ENCODE measurements at places on chromosomes 1 and 21. TPM values are rescaled to one million over a fixed set of nuclear protein-coding genes. Genes with fewer than 3 reads are reported as not detected.

The RXFP4 gene
- total RNA-seq: not detected

The ECE1 gene
- 19.3 TPM for total RNA-seq

GRCh38 chr1:35573198-35574124, at the start of gene TFAP2E:
TFAP2E (plus strand) TSS chr1:35573314; CDS start chr1:35573578, 264 bp downstream.
- DNase-seq: peak; percentile 60

- DNase-seq: no peak
Observed at GRCh38 chr1:157004327-157004726, 41.2 kb downstream of the ARHGEF11 start.

- DNase-seq: no peak
Observed at GRCh38 chr1:67896826-67897225, 63.6 kb upstream of the GNG12 start.

DNA sequence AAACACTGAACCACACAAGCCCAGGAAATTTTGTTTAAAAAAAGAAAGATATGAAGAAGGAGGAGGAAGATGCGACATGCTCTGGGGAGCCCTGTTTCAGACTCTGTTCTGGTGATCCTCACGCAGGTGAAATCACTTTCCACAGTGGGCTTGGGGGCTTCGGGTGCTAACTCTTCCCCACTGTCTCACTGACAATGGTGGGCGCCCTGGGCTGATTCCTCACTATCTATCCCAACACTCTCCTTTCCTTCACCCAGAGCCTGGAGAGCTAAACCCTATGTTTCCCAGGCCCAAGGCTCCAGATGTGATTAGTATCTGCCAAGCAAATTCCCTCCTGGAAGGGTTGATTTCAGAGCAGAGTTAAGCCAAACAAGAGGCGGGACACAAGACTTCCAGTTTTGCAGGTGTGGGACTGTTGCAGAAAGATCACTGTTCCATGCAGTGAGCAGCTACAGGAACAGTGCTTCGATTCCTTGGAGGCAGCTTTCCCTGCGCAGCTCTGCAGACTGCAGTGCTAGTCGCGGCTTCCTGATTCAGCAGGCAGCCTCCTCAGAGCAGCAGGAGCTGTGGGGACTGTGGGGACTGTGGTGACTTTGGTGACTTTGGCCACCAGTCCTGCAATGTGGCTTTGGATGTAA, 168.3 kb downstream of the RHOU start:
- DNase-seq: no peak

DNA sequence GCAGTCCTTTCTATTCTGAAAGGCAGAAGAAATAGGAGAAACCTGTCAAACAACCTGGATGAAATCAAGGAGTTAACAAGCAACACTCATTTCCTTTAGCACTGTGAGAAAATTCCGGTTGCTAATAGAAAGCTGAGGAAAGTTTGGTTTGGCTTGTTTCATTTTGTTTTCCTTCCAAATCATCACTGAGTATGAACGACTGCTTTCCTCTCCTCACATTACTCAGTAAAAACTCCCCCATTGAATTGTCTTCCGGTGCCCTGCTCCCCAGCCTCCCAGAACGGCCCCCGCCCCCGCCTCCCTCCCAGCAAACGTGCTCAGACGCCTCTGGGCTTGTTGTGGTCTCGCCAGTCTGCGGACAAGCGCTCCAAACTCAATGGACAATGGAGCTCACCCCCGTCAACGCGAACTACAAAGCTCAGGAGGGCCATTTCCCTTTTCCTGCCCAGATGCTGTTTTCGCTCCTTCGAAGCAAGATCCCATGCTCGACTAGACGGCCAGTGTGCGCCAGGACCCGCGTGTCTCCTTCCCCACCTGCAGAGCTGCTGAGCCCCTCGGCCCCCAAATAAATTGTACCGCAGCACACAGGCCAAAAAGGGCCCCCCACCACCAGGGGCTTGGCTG, 747 bp downstream of the STX6 start:
- DNase-seq: peak; percentile 69

- no peak for DNase-seq
Observed at GRCh38 chr1:173295995-173296394, 88.9 kb upstream of the TNFSF4 start.

DNA sequence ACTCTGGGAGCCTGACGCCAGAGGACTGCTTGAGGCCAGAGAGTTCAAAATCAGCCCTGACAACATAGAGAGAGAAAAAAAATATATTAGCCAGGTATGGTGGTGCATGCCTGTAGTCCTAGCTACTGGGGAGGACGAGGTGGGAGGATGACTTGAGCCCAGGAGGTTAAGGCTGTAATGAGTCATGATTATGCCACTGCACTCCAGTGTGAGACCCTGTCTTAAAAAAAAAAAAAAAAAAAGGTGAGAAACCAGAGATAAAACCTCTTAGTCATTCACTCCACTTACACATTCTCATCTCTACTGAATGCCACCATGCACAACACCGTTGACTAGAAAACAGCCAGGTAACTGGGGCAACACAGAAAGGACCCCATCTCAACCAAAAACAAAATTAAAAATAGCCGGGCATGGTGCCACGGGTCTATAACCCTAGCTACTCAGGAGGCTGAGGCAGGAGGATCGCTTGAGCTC, 178.1 kb downstream of the SLC45A1 start:
- DNase-seq: no peak

The DENND2C gene
- total RNA-seq: 0.49 TPM

The FRRS1 gene
- 11.9 TPM for total RNA-seq

DNA sequence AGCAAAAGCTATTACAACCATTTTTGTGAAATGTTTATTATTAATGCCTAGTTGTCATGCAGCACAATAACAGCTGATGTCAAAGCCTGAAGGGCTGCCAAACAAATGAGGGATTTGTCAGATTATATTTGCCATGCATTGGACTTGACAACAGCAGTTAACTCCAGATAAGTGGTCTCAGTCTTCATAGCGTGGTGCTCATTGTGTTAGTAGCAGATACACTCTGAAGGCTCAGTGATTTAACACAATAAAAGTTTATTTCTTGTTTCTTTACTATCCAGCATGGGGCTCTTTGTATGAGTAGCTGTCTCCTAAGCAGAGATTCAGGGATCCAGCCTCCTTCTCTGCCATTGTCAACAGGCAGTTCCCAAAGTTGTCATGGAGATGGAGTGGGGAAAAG, 76.0 kb upstream of the PTGFRN start:
- no peak for DNase-seq

DNA sequence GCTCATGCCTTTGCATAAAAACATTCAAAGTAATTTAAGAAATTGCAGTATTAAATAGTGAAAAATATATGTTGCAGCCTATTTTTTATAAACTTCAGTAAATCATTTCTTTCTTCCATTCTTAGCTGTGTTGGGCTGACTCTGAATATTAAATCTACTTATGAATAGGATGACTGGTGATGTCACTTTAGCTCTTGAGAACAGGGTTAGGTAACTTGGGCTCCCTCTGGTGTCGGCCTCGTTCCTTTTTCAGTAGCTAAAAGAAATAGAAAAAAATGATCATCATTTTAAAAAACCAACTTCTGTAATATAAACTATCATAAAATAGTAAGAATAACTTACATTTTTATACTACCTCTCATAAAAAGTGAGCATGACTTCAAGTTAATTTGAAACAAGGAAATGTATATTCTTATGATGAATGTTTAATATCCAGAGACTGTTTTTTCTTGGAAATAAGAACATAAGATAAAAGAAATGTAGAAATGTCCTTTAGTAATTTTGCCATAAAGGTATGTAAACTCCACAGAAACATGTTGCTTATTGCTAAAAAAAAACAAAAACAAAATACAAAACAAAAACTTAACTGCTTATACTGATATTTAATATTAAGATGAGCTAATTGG, 26.8 kb upstream of the NCAM2 start:
- peak; percentile 32 for DNase-seq

DNA sequence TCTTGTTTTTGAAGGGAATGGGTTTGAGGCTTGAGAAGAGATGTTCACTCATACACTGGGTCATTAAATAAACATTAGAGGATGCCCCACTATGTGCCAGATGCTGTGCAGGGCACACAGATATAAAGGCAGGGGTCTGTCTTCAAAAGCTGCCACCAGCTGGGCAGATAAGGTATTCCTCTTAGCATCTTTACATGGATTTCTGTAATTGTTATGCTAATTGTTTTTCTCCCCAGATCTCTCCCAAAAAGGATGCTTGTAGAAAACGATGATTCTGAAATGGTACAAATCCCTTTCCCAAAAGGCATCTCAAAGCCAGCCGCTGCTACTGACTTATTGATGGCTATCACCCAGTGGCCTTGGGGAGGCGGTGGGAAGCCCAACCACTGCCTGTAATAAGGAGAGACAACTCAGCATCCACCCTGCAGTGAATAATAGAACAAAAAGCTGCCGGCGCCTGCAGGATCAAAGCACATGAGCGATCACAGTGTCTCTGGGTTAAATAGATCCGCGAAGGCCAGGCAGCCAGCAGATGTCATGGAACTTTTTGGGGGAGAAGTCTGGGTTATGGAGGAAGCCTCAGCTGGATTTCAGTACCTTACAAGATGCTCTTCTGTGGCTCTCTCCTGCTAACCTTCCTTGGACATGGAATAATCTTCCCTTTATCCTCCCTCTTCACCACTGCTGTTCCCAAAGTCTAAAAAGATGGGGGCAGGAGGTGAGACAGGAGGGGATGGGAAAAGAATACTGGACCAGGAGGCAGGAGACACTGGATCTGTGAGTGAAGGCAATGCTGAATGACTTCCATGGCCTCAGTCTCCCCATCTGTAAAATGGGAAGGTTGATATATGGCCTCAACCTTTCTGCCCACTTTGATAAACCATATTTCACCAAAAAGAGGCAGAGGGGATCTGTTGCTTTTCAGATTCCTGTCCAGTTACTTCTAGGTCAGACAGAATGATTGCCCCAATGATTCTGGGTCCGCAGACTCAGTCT, 54.8 kb upstream of the CD34 start:
- no peak for DNase-seq

The FAM3B gene
- total RNA-seq: not detected

- DNase-seq: no peak
Observed at GRCh38 chr21:31418377-31419001, 74.4 kb upstream of the TIAM1 start.

GRCh38 chr21:38965910-38966504, 160.3 kb downstream of the ETS2 start:
- DNase-seq: no peak

DNA sequence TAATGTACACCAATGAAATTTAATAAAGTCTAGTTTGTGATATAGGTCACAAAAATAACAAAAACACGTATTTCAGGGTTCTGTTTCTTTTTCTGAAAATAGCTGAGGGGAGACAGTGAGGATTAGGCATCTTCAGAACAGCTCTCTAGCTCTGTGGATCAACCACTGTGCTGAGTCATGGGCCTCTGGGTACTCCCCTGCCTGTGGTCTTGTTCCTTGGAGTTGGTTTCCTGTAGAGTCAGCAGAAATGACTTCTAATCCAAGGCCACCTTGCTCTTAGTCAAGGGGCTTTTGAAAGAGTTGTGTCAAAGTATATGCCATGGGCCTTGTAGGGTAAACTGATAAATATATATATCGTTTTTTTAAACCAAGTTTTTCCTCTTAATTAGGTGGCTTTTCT, 141.8 kb upstream of the ZRANB2 start:
- DNase-seq: no peak

The OR2L8 gene
- not detected for total RNA-seq

The PSRC1 gene
- total RNA-seq: 46.8 TPM

DNA sequence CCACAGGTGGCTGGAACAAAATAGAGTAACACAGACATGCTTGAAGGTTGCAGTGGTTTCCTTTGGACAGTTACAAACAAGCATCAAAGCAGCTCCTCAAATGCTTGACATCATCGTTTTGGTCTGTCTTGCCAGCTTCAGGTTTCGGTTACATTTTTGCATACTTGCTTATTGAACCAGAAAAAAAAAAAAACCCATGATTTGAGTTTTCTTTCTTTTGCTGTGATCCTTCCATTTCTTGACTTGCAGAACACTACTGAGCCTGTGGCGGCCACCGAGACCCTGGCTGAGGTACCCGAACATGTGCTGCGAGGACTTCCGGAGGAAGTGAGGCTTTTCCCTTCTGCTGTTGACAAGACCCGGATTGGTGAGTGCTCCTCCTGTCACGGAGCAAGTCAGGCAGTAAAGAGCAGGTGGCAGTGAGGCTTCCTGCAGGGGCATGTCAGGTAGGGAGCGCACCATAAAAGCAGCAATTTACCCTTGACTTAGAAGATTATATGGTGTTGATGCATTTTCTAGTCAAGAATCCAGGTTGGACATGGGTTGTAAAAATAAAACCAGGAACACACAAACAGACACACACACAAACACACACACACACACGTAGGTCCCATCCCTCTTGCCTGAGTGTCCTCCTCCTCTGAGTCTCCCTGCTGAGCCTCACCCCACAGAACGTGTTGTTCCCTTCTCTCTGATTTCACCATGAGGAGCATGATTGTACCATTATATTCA, 30.9 kb downstream of the PRDM2 start:
- DNase-seq: peak; percentile 83

The RGS13 gene
- total RNA-seq: not detected

- no peak for DNase-seq
Observed at GRCh38 chr1:18396247-18396980, 84.3 kb upstream of the KLHDC7A start.

The HOOK1 gene
- not detected for total RNA-seq

The PLCH2 gene
- total RNA-seq: 0.20 TPM

The TRNP1 gene
- 28.3 TPM for total RNA-seq

DNA sequence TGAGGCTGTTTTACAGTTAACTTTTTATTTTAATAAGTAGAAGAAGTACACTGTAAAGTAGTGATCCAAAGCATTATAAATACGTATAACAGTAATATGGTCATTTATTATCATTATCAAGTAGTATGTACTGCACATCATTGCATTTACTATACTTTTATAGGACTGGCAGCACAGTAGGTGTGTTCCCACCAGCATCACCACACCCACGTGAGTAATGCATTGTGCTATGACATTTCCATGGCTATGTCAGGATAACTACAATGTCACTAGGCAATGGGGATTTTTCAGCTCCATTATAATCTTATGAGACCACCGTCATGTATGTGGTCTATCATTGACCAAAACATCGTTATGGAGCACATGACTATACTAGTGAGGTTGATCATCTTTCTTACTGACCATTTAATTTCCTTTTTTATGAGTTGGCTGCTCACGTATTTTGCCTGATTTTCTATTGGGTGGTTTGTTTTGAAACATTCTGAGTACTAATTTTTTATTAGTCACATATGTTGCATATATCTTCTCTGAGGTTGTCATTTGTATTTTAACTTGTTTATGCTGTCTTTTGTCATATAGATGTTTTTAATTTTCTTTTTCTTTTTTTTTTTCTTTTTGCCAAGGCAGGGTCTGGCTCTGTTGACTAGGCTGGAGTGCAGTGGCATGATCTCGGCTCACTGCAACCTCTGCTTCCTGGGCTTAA, 25.3 kb upstream of the SHCBP1L start:
- no peak for DNase-seq

- DNase-seq: no peak
Observed at GRCh38 chr1:245788269-245788668, 633.5 kb downstream of the KIF26B start.

GRCh38 chr1:36924282-36924811, 110.0 kb downstream of the GRIK3 start:
- peak; percentile 9 for DNase-seq

- no peak for DNase-seq
Observed at GRCh38 chr1:31980835-31981455, 32.7 kb upstream of the KHDRBS1 start.

The LGR6 gene
- not detected for total RNA-seq
